ENCODE measurements at places on chromosomes 6 and 20.

GRCh38 chr6:35522660-35523658, 10.3 kb upstream of the TULP1 start:
- no peaks in the 10 kb centered on the region for H3K36me3 ChIP-seq
- peak; percentile 80 for DNase-seq

GRCh38 chr20:22905658-22906057, 129.5 kb upstream of the SSTR4 start:
- DNase-seq, result no peak
- no peaks in the 10 kb centered on the region for H3K27me3 ChIP-seq

DNA sequence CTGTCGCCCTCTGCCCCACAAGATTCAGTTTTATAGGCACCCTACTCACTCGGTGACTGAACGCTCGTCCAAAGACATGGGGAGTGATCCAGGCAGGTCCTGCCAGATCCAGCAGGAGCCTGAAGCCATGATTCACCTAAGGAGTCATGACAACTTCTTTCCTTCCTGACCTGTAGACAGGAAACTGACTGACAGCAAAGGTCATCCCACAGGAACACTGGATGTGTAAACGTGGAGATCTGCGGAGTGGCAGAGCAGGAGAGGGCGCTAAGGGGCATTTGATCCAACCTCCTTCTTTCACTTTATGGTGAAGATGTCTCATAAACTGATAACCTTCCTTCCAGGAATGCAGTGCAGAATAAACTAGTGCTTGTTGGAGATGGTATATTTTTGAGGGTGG, 192.2 kb downstream of the GJA10 start:
- no peak overlapping the region for H3K4me3 ChIP-seq
- H3K36me3 ChIP-seq, result peaks cover 37% of the 10 kb centered on the region
- H3K27ac ChIP-seq, result no peak overlapping the region
- H3K4me1 ChIP-seq, result peaks cover 49% of the 10 kb centered on the region
- H3K27me3 ChIP-seq, result peaks cover 25% of the 10 kb centered on the region

GRCh38 chr6:100633096-100633777, 168.5 kb upstream of the SIM1 start:
- H3K36me3 ChIP-seq, result peaks cover 27% of the 10 kb centered on the region
- H3K27ac ChIP-seq, result no peak overlapping the region
- H3K4me1 ChIP-seq, result no peaks in the 10 kb centered on the region
- no peak for DNase-seq
- no peak overlapping the region for H3K4me3 ChIP-seq
- H3K27me3 ChIP-seq, result no peaks in the 10 kb centered on the region

DNA sequence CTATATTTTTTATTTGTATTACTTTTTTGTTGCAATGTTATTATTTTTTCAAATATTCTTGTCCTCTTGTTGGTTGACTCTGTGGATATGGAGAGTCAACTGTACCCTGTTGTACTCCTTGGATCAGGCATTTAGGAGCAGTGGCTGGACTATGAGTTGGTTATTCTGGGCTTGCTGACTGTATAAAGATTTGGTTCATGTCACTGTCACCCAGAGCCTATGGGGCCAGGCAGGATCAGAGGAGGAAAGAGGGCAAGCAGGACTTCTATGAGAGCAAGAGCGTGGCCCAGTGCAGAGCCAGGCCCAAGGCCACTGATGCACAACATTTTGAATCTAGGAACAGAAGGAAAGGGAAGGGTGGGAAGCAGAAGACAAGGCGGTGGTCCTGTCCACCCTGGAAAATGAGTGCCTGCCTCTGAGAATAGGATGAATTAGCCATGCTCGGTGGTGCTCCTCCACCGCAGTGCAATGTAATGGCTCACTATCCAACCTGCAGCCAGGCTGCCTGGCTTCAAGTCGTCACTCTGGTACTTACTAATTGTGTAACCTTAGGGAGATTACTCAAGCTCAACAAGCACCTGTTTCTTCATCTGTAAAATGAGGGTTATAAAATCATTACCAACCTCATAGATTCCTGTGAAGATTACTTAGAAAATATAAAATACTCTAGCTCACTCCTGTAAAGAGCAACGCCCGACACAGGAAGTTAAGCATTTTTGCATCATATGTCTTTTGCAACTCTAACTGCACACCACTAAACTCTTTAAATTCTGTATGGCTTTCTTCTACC, 192.1 kb downstream of the KCNQ5 start:
- DNase-seq, result no peak
- H3K36me3 ChIP-seq, result no peaks in the 10 kb centered on the region
- H3K4me3 ChIP-seq, result no peak overlapping the region

DNA sequence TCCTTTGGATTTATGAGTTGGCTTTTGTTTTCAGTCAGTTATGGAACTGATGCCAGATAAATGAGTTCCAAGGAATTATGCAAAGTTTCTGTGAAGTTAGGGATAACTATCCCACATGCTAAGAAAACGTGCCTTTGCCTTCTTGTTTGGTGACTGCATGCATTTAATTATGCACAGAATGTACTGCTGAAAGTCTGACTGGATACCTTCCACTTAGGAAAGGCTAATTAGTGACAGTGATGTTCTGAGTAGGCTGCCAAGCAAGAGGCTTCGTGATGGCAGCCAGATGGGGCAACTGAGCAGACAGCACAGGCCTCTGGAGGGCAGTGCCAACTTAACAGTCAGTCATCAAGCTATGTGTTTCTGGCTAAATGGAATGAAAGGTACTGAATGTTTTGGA, 289.9 kb downstream of the CD109 start:
- no peaks in the 10 kb centered on the region for H3K4me1 ChIP-seq
- no peak overlapping the region for H3K27ac ChIP-seq
- H3K36me3 ChIP-seq, result no peaks in the 10 kb centered on the region

- no peaks in the 10 kb centered on the region for H3K27me3 ChIP-seq
- no peaks in the 10 kb centered on the region for H3K4me1 ChIP-seq
Observed at GRCh38 chr6:68544450-68544849, 90.6 kb upstream of the ADGRB3 start.

- peaks cover 8% of the 10 kb centered on the region for H3K27me3 ChIP-seq
- DNase-seq, result no peak
- no peaks in the 10 kb centered on the region for H3K36me3 ChIP-seq
- no peak overlapping the region for H3K4me3 ChIP-seq
- no peak overlapping the region for H3K27ac ChIP-seq
Observed at GRCh38 chr20:33296206-33296605, 13.2 kb downstream of the BPIFB1 start.

DNA sequence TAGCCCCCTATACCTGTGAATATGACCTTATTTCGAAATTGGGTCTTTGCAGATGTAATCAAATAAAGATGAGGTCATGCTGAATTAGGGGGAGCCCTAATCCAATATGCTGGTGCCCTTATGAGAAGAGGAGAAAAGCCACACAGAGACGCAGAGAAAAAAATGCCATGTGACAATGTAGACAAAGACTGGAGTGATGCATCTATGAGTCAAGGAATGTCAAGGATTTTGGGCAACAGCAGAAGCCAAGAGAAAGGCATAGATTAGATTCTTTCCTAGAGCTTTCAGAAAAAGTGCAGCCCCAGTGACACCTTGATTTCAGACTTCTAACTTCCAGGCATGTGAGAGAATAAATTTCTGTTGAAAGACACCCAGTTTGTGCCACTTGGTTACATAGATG, 47.4 kb upstream of the HS3ST5 start:
- H3K27ac ChIP-seq, result no peak overlapping the region
- H3K4me1 ChIP-seq, result no peaks in the 10 kb centered on the region
- DNase-seq, result no peak
- no peak overlapping the region for H3K4me3 ChIP-seq
- no peaks in the 10 kb centered on the region for H3K27me3 ChIP-seq

- DNase-seq, result no peak
- no peaks in the 10 kb centered on the region for H3K27me3 ChIP-seq
- no peaks in the 10 kb centered on the region for H3K36me3 ChIP-seq
- H3K27ac ChIP-seq, result no peak overlapping the region
- H3K4me1 ChIP-seq, result no peaks in the 10 kb centered on the region
Observed at GRCh38 chr6:54307439-54307910, 766 bp upstream of the TINAG start.

- H3K4me3 ChIP-seq, result peak overlapping the region; percentile 21
- peaks cover 12% of the 10 kb centered on the region for H3K4me1 ChIP-seq
- H3K27me3 ChIP-seq, result peaks cover 20% of the 10 kb centered on the region
- H3K27ac ChIP-seq, result no peak overlapping the region
- peak; percentile 26 for DNase-seq
Observed at GRCh38 chr6:158938811-158939254, 61.2 kb downstream of the RSPH3 start.

DNA sequence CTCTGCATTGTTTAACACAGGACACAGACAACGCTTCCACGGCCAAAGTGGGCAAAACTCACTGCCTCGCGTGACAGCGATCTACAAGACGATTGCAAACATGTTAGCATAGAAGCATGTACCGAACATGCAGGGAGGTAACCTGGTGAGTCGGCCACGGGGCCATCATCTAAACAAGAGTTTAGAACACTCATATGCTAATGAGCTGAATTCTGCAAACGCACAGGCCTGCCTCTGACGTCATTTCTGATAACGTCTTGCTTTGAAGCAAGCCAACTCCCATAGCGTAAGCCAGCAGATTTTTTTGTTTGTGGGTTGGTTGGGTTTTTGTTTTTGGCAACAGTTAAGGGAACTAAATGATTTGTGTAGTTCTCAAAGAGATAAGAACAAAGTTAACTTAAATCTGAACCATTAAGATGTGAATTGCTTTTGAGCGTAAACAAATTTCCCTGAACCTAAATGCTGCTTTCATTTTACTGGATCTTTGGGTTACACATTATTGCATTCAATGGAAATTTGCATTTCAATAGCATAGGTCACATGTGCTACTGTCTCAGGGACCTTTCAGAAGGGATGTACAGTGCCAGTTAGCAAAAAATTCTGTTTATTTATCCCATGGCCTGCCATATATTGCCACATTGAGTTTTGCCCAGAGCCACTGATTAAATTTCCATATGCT, 184.5 kb upstream of the PDE10A start:
- H3K36me3 ChIP-seq, result no peaks in the 10 kb centered on the region
- no peak for DNase-seq
- H3K27me3 ChIP-seq, result peaks cover 49% of the 10 kb centered on the region
- no peaks in the 10 kb centered on the region for H3K4me1 ChIP-seq
- H3K4me3 ChIP-seq, result no peak overlapping the region
- no peak overlapping the region for H3K27ac ChIP-seq

DNA sequence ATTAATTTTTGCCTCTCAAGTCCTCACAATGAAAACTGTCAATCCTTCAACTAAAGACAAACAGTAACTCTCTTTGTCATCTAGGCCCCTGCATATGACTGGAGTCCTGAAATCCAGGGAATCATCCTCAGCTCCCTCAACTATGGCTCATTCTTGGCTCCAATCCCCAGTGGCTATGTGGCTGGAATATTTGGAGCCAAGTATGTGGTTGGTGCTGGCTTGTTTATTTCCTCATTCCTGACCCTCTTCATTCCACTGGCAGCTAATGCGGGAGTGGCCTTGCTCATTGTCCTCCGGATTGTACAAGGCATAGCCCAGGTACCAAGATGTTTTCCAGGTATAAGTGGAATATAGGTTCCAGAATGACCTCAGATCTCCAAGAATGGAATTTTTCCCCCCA, 15.4 kb downstream of the SLC17A4 start:
- no peak overlapping the region for H3K4me3 ChIP-seq
- H3K36me3 ChIP-seq, result no peaks in the 10 kb centered on the region
- H3K4me1 ChIP-seq, result no peaks in the 10 kb centered on the region
- H3K27ac ChIP-seq, result no peak overlapping the region

- no peak overlapping the region for H3K27ac ChIP-seq
- H3K27me3 ChIP-seq, result peaks cover 4% of the 10 kb centered on the region
- no peaks in the 10 kb centered on the region for H3K36me3 ChIP-seq
- DNase-seq, result no peak
- H3K4me3 ChIP-seq, result no peak overlapping the region
Observed at GRCh38 chr6:142045380-142046278, 87.1 kb upstream of the GJE1 start.

GRCh38 chr6:113650610-113650979, 206.6 kb upstream of the MARCKS start:
- no peaks in the 10 kb centered on the region for H3K4me1 ChIP-seq
- H3K27ac ChIP-seq, result no peak overlapping the region
- DNase-seq, result no peak
- no peak overlapping the region for H3K4me3 ChIP-seq
- H3K27me3 ChIP-seq, result no peaks in the 10 kb centered on the region

GRCh38 chr6:346386-347030, 45.0 kb upstream of the IRF4 start:
- no peak for DNase-seq
- H3K27me3 ChIP-seq, result no peaks in the 10 kb centered on the region
- peaks cover 10% of the 10 kb centered on the region for H3K36me3 ChIP-seq
- H3K4me1 ChIP-seq, result peaks cover 8% of the 10 kb centered on the region
- no peak overlapping the region for H3K27ac ChIP-seq
